ENCODE measurements at places on chromosomes 6 and 20.

DNA sequence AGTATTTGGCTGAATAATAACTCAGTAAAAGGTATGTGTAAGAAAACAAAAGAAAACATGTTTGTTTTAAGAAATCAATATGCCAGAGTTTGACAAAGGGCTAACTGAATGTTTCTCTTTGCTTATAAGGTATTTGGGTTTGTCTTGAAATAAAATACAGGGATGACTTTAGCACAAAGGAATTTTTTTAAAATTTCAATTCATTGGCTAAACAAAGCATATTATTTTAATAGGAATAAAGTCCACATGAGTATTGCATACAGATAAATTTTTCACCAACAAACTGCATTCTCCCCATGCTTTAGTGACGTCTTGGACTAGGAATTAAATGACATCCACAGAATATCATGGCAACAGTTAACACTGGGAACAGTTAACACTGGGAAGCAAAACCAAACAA is 480.0 kb upstream of the JAG1 start:
- DNase-seq: no peak
- H3K4me3 ChIP-seq: no peak overlapping the region
- no peaks in the 10 kb centered on the region for H3K4me1 ChIP-seq

DNA sequence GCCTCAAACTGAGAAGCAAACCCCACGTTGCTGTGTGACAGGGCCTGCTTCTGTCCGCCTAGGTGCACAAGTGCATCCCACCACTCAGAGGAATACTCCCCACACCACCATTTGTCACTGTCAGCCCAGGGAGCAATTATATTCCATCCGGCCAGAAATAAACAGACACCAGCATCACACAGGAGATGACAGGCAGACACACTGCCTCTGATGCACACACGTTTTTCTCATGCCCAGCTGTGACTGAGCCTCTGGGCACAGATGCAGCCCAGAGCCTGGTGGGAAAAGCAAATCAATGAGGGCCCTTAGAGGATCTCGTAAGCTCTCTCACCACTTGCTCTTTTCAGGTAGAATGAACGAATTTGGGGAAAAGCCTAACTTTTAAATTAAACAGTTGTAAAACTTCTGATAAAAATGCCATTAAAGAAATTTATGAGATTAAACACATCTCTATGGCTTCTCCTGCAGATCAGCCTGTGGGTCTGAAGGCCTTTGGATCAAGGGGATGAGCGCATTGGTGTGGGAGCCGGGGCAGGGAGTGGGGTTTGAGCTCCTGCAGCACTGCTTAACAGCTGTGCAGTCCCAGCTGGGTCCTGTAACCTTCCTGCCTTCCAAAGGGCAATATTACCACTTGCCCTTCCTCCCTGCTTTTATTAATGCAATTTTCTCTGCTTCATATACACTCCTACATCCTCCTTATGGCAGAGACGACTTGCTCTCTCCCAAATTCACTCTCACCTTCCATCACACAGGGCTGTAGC is 624.3 kb downstream of the PTPRT start:
- peak; percentile 8 for DNase-seq
- no peaks in the 10 kb centered on the region for H3K36me3 ChIP-seq
- no peak overlapping the region for H3K4me3 ChIP-seq
- no peaks in the 10 kb centered on the region for H3K27me3 ChIP-seq
- no peak overlapping the region for H3K27ac ChIP-seq
- peaks cover 2% of the 10 kb centered on the region for H3K4me1 ChIP-seq

- H3K4me3 ChIP-seq: no peak overlapping the region
- peak; percentile 73 for DNase-seq
- H3K27ac ChIP-seq: peak overlapping the region; percentile 42
- peaks cover 17% of the 10 kb centered on the region for H3K27me3 ChIP-seq
- no peaks in the 10 kb centered on the region for H3K36me3 ChIP-seq
Measured at GRCh38 chr6:43895656-43896328, 125.8 kb downstream of the VEGFA start.

GRCh38 chr6:163585932-163586437 is 171.5 kb downstream of the QKI start:
- no peaks in the 10 kb centered on the region for H3K27me3 ChIP-seq
- peaks cover 8% of the 10 kb centered on the region for H3K4me1 ChIP-seq
- no peak overlapping the region for H3K4me3 ChIP-seq
- H3K27ac ChIP-seq: no peak overlapping the region

DNA sequence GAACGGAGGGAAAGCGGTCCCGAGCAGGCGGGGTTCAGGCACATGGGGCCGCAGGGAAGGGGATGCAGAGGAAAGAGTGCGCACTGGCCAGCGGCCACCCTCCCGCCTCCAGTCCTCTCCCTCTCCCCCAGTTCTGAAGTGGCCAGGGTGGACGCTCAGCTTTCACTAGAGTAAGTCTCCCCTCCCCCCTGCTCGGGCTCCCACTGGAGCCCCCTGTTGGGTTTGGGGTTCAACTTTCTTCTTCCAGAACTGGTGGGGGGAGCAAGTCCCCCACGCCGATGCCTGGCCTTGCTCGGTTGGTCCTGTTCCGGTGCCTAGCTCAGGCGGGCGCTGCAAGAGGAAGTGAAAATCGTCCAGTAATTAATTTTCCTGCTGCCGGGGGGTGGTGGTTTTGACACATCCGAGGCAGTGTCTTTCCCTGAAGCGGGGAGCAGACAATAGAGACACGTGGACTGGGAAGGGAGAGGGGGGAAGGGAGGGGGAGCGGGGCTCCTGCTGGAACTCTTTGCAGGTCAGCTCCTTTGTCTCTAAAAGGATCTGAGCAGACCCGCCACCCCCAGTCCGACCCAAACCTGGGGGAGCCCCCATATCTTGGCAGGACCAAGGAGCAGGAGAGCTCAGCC is 824 bp upstream of the SCRT2 start:
- peaks cover 64% of the 10 kb centered on the region for H3K27me3 ChIP-seq
- H3K4me3 ChIP-seq: no peak overlapping the region
- H3K4me1 ChIP-seq: peaks cover 15% of the 10 kb centered on the region

DNA sequence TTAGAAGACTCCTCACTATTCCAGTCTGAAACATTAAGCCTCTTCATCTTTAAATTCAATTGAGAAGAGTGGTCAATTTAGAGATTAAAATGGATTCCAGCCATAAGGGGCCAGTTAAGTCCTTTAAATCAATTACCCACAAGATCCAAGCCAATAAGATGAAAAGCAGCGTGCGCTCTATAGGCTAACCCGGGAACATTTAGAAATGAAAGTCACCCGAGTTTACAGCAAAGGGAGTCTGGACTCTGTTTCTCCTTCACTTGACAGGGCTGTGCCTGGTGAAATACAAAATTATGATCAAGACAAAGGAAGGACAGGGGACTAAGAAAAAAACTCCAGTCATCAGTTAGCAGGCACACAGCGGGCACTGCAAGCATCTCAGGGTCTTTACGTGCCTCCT is 393.7 kb downstream of the QKI start:
- H3K4me1 ChIP-seq: peaks cover 2% of the 10 kb centered on the region
- no peak overlapping the region for H3K4me3 ChIP-seq
- H3K36me3 ChIP-seq: no peaks in the 10 kb centered on the region
- no peak overlapping the region for H3K27ac ChIP-seq
- DNase-seq: no peak
- no peaks in the 10 kb centered on the region for H3K27me3 ChIP-seq

- H3K4me3 ChIP-seq: no peak overlapping the region
- H3K27ac ChIP-seq: no peak overlapping the region
- no peak for DNase-seq
- no peaks in the 10 kb centered on the region for H3K36me3 ChIP-seq
- H3K27me3 ChIP-seq: no peaks in the 10 kb centered on the region
Measured at GRCh38 chr6:101760843-101761621, 367.5 kb downstream of the GRIK2 start.

DNA sequence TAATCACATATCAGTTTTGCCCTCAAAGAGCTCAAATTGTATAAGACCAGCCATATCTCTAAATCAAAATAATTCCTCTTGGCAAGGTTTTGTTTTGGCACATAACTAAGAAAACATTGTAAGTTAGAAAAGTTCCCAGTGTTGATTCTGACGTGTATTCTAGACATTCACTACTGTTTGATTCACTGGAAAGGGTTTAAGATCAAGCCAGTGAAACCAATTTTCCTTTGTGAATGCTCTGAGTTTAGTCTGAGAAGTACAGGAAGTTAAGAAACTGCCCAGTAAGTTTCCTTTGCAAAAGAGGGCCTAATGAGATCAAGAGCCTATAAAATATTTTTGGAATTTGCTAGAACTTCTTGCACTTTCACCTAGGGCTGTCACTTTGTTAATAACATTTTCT is 143.0 kb downstream of the FNDC1 start:
- no peak overlapping the region for H3K4me3 ChIP-seq
- peaks cover 5% of the 10 kb centered on the region for H3K4me1 ChIP-seq
- no peaks in the 10 kb centered on the region for H3K27me3 ChIP-seq
- DNase-seq: peak; percentile 74
- no peaks in the 10 kb centered on the region for H3K36me3 ChIP-seq

GRCh38 chr6:119134752-119135151 is 56.3 kb upstream of the FAM184A start:
- no peaks in the 10 kb centered on the region for H3K36me3 ChIP-seq
- H3K4me3 ChIP-seq: no peak overlapping the region
- H3K4me1 ChIP-seq: peaks cover 27% of the 10 kb centered on the region

- H3K4me3 ChIP-seq: no peak overlapping the region
- no peaks in the 10 kb centered on the region for H3K36me3 ChIP-seq
- no peaks in the 10 kb centered on the region for H3K4me1 ChIP-seq
- no peak overlapping the region for H3K27ac ChIP-seq
Measured at GRCh38 chr6:40439026-40439800, 148.0 kb downstream of the LRFN2 start.

- DNase-seq: no peak
- H3K4me3 ChIP-seq: no peak overlapping the region
- H3K27ac ChIP-seq: no peak overlapping the region
- H3K36me3 ChIP-seq: no peaks in the 10 kb centered on the region
- H3K27me3 ChIP-seq: peaks cover 14% of the 10 kb centered on the region
Measured at GRCh38 chr6:56949265-56949664, 5.6 kb upstream of the BEND6 start.

- H3K36me3 ChIP-seq: peaks cover 27% of the 10 kb centered on the region
- H3K4me3 ChIP-seq: no peak overlapping the region
- DNase-seq: no peak
Measured at GRCh38 chr20:63556873-63557478, 3.0 kb downstream of the FNDC11 start.

DNA sequence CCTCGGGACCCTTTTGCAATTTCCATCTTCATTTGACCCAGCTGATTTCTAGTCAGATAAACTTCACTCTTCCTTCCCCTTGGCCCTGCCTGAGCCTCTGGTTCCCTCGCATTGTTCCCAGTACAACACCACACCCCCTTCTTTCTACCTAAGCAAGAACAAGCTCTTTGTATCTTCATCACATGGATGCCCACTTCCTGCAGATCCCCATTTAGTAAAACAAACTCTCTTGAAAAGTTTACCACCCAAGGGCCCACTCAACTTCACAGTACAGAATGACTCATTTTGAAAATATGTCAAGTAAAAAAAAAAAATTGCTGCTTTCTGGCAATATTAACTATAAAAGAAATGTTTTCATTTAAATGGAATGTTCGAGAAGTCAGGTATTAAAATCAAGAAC is 5.2 kb downstream of the FAXC start:
- no peak for DNase-seq
- peaks cover 8% of the 10 kb centered on the region for H3K4me1 ChIP-seq
- peaks cover 5% of the 10 kb centered on the region for H3K27me3 ChIP-seq
- no peak overlapping the region for H3K27ac ChIP-seq

DNA sequence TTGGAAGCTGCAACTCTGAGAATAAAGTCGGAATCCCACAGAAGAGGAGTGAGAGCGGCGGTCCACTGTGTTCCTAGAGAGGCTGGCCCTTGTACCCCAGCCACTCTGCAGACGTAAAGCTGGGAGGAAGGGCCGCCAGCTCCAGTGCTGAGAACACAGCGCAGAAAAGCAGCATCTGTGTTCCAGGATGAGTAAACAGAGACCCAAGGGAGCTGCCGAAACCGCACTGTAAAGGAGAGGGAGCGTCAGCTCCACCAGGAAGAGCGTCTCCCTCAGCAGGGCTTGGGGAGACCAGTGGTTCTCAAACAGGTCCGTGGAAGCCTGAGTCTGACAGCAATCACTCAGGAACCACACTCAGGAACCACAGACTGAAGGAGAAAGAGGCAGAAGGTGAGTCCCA is 134.0 kb downstream of the WDR27 start:
- H3K36me3 ChIP-seq: peaks cover 3% of the 10 kb centered on the region
- H3K27ac ChIP-seq: no peak overlapping the region
- H3K4me3 ChIP-seq: no peak overlapping the region
- DNase-seq: peak; percentile 39
- H3K4me1 ChIP-seq: no peaks in the 10 kb centered on the region

GRCh38 chr20:24649787-24650490 is 180.5 kb downstream of the SYNDIG1 start:
- no peak overlapping the region for H3K27ac ChIP-seq
- H3K27me3 ChIP-seq: no peaks in the 10 kb centered on the region
- no peak overlapping the region for H3K4me3 ChIP-seq

DNA sequence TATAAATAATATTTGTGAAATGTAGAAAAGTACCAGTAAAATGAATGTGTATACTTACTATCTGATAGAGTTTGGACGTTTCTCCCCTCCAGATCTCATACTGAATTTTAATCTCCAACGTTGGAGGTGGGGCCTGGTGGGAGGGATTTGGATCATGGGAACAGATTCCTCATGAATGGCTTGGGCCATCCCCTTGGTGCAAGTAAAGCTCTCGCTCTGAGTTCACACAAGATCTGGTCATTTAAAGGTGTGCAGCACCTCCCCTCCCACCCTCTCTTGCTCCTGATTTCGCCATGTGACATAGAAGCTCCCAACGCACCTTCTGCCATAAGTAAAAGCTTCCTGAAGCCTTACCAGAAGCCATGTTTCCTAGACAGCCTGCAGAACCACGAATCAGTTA is 219.0 kb downstream of the HACE1 start:
- no peaks in the 10 kb centered on the region for H3K4me1 ChIP-seq
- no peaks in the 10 kb centered on the region for H3K36me3 ChIP-seq
- H3K4me3 ChIP-seq: no peak overlapping the region
- no peak overlapping the region for H3K27ac ChIP-seq

DNA sequence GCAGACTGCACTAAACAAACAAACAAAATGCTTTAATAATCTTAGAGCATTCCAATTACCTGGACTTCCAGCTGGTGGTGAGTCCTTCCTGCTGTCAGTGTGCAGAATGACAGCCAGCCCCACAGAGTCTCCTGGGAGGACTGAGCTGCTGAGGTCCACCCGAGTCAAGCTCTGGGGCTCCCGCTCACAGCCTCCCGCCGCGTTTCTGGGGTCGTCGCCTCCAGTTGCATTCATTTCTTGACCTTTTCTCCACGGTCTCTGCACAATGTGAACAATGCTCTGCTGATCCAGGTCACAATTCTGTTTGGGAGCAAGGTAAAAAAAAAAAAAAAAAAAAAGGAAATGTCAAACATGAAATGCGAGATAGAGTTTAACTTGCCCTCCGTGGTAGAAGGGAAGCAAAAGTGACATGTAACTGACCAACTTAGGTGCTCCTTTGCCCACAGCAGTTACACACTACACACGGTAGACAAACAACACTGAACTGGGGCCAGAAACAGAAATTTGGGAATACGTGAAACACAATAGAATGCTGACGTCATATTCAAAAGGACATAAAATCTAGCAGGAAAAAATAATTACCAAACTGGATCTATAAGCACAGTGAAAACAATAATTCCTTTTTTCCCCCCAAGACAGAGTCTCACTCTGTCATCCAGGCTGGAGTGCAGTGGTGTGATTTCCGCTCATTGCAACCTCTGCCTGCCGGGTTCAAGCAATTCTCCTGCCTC is 464.9 kb downstream of the PRKN start:
- no peak for DNase-seq
- H3K36me3 ChIP-seq: no peaks in the 10 kb centered on the region
- H3K4me1 ChIP-seq: no peaks in the 10 kb centered on the region

- no peaks in the 10 kb centered on the region for H3K36me3 ChIP-seq
- no peak overlapping the region for H3K4me3 ChIP-seq
- no peak overlapping the region for H3K27ac ChIP-seq
- DNase-seq: no peak
- no peaks in the 10 kb centered on the region for H3K27me3 ChIP-seq
- no peaks in the 10 kb centered on the region for H3K4me1 ChIP-seq
Measured at GRCh38 chr6:157861184-157861583, 38.1 kb downstream of the SNX9 start.
